Cortex of kidney (tissue), 1 donor: ENCODE measurements at places on chromosomes 5 and 9.

DNA sequence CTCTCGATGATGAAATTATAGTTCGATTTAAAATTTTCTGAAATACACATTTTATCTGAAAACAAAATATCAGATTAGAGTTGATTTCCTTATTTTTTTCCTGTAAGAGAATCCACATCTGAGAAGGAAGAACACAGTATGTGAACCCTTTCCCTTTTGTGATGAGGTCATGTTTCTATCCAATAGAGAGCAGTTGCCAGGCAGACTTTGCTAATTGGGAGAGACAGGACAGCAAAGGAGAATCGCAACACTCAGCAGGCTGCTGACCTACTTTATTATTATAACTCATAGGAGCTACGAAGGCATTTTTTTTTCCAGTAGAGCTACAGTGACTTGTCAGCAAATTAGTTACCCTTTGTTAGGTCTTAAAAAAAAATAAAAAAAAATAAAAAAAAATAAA, 242.1 kb downstream of the HCN1 start:
- no peak for DNase-seq

DNA sequence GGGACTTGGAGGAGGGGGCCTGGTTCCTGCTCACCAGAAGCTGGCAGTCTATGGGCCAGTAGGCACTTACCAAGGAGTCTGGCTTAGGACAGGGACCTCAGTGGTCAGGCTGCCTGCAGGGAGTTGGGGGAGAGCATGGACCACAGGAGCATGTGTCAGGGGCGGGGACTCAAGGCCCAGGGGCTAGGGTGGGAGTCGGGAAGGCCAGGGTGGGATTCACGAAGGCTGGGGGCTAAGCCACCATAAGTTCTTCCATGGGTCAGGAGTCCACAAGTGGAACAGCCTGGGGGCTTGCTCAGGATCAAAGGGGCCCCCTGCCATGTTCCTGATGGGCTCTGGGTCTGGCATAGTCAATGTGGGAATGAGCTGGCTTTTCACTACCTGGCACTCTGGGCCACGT, 11.5 kb upstream of the SLC25A48 start:
- no peak for DNase-seq

DNA sequence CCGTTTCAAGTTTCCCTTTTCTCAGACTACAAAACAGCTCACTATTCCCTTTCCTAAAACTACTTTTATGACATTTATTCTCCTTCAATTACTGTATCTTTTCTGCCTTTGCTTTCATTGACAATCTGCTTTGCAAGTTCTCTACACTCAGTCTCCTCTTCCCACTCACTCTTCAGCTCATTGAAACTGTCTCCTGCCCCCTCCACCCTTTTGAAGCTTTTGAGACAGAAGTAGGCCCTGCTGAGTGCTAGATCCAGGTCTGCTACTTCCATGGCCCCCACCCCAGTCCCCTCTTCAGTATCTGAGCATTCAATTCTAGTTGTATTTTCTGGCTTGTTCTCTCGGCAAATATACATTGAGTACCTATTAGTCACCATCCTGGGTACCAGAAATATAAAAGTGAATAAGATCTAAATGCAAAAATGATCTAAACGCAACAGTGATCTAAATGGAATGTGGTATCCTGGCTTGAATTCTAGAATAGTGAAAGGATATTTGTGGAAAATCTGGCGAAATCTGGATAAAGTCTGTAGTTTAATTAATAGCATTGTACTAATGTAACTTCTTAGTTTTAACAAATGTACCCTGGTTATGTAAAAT, 58.4 kb downstream of the OR2K2 start:
- DNase-seq = no peak

DNA sequence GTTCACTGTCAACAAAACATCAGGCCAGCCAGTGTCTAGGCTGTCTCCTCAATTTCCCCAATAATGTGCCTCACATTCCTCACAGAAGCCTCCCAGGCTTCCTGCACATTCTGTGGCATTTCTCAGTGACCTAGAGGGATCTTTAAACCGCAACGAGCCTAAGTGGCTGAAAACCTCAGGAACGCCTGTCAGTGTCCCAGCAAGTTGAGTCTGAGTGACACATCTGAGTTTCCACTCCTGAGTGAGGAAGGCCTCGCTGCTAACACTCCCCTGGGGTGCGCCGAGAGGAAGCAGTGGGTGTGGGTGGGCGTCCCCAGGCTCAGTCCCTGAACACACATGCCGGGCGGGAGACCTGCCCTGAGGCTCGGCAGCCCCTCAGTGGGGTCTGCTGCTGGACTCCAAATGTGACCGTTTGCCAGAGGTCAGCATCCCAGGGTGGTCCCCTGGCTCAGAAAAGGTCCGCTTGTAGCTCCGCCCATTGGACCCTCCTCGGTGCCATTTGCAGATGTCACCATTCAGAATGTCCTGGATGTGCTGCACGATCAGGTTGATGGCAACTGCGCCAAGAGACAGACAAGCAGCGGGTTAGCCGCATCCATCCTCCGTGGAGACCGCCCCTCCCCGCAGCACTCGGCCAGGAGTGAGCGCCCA, 6.3 kb downstream of the UCK1 start:
- no peak for DNase-seq

- DNase-seq = no peak
These were observed 1166.2 kb downstream of the MAT2B start for GRCh38 chr5:164671640-164672039.
